Mucosa of descending colon (tissue), 3 donors: ENCODE measurements at places on chromosomes 7 and 10. TPM values are rescaled to one million over a fixed set of nuclear protein-coding genes. Genes with fewer than 3 reads are reported as not detected.

DNA sequence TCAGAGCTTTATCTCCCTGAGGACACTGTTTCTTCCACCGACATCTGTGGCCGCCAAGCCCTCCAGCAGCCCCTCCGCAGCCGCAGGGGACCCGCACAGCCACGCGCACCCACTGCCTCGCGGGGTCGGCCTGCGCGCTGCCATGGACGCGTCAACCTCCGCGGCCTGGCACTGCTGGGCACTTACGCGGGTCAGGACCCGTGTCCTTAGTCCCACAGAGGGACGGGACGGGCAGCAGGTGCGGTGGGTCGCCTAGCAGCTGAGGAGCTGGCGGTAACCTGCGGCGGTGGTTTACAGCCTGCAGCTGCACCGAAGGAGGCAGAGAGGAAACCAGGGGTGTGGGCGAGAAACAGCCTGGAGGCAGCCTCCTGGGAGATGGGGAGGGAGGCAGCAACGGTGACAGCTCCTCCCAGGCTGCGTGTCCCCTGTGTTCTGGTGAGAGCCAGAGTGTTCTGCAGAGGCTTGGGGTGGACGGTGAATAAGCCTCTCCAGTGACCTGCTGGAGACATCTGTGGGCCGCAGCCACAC is 61.3 kb downstream of the SEC61G start:
- no peak for DNase-seq

DNA sequence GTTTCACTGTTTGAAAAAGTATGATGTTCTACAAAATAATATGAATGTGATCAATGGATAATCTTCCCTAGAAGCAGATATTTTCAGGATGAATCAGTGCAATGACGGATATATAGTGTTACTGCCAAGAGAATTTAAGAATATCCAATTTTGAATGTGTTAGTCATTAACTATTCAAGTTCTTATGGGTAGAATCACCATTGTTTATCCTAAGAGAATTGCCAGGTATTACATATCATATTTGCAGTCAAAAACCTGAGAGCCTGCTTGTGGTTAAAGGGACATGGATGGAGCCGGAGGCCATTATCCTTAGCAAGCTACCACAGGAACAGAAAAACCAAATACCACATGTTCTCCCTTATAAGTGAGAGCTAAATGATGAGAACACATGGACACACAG is 26.9 kb downstream of the AHR start:
- DNase-seq = no peak

GRCh38 chr7:12586271-12586670 is 15.8 kb downstream of the SCIN start:
- no peak for DNase-seq

DNA sequence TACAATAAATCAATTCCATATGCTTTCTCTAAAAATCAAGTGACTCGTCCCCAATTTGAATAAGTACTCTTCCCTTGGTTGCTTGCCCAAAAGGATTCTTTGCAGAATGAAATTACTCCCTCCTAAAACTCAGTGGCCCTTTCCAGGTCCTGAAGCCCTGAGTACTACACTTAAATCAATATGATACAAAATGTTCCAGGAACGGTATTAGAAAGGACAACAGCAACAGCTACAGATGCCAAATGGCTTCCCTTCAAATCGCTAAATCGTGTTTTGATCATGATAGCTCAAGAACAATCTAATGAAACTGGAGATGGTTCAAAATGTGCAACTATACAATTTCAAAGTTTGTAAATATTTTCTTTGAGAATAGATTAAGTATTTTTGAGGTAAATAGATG is 59.4 kb downstream of the TPK1 start:
- DNase-seq = no peak

Gene BTRC
- total RNA-seq = 12.4 TPM

Gene SLC16A12
- 0.47 TPM for total RNA-seq

Gene PIP
- not detected for total RNA-seq

- peak; percentile 71 for DNase-seq
These were observed 24.0 kb downstream of the CCSER2 start for GRCh38 chr10:84352251-84352842.

GRCh38 chr7:901388-902154 is 25.2 kb downstream of the GET4 start:
- DNase-seq = peak; percentile 96
